ENCODE measurements at places on chromosomes 13 and 19.

DNA sequence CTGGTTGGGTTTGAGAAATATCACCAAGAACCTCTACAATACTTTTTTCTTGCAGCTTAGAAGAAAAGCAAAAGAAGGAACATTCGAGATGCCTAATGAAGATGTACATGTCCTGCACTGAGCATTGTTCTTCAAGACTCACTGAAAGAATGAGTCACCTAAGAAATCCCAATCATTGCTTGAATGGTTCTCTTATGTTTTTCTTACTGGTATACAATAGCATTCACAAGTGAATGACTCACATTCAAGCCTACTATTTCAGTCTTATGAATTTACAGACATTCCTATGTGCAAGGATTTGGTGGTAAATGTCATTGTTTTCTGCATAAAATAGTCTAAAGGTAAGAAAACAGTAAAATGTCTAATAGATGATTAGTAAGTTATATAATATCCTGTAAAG is 594.6 kb downstream of the PCDH9 start:
- DNase-seq, result no peak

DNA sequence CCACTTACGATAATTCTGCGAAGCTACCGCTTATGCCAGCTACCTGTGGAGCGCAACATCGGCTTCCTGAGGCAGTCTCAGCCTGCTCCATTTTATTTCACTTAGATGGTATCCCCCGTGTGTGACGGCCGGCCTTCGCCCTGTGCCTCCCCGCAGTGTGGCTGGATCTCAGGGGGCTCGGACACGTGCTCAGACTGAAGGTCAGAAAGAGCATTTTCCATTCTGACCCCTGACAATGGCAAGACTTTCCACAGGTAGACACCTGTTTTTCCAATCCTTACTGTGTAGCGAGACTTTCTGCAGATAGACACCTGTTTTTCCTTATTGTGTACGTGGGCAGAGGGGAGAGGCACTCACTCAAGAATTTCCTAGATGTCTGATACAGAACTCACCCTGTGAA is 52.7 kb downstream of the ATP11A start:
- no peak for DNase-seq

DNA sequence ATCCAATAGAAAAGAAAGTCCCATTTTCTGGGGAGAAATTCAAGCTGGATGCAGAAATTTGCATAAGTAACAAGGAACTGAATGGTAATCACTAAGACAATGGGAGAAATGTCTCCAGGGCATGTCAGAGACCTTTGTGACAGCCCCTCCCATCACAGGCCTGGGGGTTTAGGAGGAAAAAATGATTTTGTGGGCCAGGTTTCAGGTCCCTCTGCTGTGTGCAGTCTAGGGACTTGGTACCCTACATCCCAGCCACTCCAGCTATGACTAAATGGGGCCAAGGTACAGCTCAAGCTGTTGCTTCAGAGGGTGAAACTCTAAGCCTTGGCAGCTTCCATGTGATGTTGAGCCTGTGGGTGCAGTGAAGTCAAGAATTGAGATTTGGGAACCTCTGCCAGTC is 695.5 kb upstream of the MIR17HG start:
- DNase-seq, result no peak

DNA sequence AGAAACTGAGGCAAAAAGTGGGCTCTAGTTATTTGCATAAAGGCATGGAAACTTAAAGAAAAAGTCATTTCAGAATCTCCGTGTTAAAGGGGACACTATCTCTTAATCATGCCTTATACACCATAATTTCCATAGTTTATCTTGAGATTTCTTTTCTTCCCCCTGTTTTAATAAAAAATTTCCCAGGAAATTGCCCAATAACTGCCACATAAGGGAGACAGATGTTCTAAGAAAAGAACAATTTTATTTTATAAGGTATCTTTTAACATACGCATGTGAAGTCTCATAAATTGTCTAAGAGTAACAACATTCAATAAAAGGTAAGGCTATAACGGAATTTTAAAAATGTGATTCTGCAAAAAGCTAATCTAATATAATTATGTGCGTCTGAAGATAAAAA is 371.3 kb downstream of the IRS2 start:
- DNase-seq, result no peak

- no peak for DNase-seq
Observed at GRCh38 chr19:30212574-30212973, 159.6 kb upstream of the ZNF536 start.

DNA sequence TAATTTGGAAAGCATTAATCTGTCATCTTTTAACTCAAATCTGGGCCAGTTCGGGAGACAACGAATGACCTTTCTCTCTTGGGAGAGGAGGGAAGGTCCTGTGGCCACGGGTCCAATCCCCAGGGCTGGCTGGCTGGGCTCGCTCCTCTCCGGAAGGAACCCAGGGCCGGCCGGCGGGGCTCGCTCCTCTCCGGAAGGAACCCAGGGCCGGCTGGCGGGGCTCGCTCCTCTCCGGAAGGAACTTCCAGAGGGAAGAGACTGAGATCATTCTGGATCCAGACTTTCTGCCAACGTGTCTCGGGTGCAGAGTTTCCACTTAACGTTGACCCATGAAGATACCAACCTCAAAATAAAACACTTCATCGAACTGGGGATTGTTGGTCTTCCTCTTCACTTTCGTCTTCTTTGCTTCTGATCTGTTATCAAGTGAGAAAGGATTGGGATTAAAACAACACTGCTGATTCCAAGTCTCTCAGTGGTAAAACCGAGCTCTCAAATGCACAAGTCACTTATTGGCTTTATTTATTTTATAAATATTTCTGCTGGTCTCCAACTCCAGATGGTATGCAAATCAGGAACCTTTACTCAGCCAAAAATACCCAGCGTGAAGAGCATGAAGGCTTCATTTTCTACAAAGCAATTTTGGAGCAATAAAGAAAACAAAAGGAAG is 53.3 kb upstream of the C13orf46 start:
- no peak for DNase-seq

- no peak for DNase-seq
Observed at GRCh38 chr19:42628411-42629140, 33.9 kb upstream of the CEACAM8 start.

- no peak for DNase-seq
Observed at GRCh38 chr19:17719730-17720400, 585 bp downstream of the MAP1S start.

Data from vagina (tissue), 2 donors.